ENCODE measurements at places on chromosomes 6 and 20.
A peak's percentile ranks its signal among the peaks of the same experiment; 100 is the strongest.

DNA sequence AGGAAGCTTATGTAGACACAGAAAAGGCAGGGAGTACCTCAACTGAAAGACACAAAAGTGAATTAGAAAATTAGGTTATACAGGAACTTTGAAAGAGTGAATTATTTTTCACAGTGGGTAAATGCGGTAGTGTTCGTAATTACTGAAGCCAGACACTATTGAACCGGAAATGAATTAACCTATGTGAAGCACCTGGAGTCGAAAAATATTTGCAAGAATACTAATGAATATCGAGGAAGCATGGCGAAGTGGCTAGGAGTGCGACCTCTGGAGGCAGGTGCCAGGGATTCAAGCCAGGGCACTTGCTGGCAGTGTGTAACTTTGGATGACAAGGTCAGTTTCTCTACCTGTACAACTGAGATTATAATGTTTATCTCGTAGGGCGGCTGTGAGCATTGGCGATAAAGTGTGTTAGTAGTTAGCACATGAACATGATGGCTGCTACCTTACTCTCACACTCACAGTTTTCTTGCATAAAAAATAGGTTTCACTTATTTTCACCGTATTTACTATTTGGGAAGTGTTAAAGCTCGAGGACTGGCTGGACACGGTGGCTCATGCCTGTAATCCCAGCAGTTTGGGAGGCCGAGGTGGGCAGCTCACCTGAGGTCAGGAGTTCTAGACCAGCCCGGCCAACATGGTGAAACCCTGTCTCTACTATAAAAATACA is 567 bp upstream of the SLC18B1 start:
- peak; percentile 70 for DNase-seq

GRCh38 chr6:101396548-101397173 is 3.2 kb downstream of the GRIK2 start:
- DNase-seq = no peak

DNA sequence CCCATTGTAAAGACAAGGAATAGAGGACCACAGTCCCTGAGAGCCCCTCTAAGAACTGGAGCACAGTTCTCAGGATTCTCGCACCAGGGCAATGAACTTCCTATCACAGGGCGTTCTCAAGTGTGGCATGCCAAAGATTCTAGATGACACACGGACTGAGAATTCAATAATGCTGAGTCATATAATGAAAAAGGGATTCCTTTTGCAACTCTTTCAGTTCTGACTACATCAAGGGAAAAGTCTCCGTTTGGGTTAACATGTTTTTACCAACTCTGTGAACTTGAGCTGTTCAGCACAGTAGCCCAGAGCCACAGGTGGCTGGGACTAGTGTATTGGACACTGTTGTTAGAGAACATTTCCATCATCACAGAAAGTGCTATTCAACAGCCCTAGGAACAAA is 3.4 kb downstream of the MED20 start:
- no peak for DNase-seq

- peak; percentile 43 for DNase-seq
Measured at GRCh38 chr20:49642816-49643215, 70.9 kb downstream of the B4GALT5 start.

DNA sequence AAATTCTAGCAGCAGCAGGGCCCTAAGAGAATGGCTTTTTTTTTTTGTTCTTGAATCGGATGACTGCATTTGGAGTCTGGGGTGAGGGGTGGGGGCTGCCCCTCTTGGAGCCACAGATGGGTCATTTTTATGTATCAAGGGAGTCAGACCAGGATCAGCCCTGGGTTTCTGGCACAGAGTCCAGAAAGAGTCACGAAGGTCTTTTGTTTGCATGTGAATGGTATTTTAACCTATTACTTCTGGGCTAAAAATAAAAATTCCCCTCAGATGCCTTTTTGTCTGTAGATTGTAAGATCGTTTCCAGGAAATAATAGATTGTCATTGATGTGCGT is 72.5 kb downstream of the PHACTR3 start:
- no peak for DNase-seq

- no peak for DNase-seq
Measured at GRCh38 chr20:22890594-22891300, 144.4 kb upstream of the SSTR4 start.

DNA sequence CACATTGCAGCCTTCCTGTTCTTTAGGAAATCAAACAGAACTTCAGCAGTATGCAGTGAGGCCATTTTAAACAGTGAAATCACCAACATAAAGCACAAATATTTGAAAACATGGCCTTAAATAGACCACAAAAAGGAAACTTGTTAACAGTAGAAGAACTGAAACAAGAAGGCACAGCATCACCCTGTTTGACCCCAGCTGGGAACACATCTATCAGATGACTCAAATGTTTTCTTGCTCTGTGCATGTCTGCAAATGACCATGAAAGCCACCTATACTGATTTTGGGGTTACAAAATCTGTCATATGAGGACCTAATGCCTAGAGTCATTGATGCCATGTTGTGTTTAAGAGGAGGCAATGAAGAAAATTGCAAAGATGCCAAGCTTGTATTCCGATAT is 123.8 kb upstream of the ADGRF1 start:
- DNase-seq = no peak
